ENCODE measurements at places on chromosomes 2 and 18.

DNA sequence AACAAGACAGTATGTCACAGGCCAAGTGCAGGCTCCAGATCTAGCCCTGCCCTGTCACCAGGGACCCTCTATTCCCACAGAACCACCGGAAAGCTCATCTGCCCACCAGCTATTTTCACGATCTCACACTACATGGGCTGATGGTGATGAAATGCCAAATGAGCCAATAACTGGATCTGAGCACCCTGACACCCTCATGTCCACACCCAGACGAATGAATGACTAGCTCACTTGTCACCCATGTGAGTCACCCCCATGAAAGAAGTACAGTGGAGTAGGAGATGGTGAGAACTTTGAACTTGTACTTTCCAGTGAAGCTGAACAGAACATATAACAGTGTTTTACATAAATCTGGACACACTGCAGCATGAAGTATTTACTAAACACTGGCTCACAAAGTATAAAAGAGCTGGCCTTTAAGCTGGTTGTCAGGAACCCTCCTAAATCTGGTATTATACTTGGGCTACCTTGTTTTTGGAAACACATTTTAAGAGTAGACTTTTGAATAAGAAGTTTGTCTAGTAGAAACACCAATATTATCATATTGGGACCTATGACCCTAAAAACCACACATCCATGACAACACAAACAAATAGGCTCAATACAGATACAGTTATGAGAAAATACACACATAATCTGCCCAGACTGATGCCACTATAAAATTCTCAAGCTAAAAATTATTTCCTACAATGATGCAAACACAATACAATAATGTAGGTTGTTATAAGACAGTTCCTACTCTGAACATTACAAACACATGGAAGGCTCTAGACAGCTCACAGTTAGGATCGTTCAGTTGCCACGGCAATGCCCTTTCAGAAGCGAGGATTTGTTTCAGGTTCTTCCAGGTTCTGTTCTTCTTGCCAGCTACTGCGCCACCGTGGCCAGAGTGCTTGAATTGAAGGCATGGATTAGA lies 19.0 kb downstream of the INO80C start:
- DNase-seq: no peak

- no peak for DNase-seq
These were observed 179.1 kb downstream of the ANKRD44 start for GRCh38 chr2:197131558-197131855.

- no peak for DNase-seq
These were observed 107.3 kb downstream of the MYO1B start for GRCh38 chr2:191352536-191352935.

DNA sequence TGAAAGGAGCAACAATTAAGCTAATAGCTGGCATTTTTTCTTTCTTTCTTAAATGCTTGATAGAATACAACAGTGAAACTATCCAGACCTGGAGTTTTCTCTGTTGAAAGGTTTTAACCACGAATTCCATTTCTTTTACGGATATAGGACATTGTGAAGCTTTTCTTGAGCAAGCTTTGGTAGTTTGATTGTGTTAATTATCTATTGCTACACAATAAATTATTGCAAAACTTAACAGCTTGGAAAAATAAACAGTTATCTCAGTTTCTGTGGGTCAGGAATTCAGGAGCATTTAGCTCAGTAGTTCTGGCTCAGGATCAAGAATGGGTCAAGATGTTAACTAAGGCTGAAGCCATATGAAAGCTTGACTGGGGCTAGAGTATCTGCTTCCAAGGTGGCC lies 11.7 kb downstream of the PHOSPHO2 start:
- DNase-seq: no peak

DNA sequence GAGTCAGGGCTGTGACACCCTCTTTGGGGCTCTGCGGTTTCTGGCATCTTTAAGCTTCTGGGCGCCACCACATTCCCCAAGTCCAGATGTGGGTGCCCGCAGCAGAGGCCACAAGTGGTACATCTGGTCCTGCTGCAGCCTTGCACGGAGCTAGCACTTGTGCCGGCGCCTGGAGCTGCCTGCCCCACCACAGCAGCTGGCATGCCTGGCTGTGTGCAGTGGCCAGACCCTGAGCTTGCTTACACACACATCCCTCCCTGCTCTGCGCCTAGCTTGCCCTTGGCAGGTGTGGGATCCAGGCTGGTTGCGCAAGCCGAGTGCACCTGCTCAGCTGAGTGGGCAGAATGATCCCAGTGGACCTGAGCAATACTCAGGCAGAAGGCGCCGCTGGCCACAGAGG lies 27.3 kb downstream of the SLC4A10 start:
- no peak for DNase-seq

DNA sequence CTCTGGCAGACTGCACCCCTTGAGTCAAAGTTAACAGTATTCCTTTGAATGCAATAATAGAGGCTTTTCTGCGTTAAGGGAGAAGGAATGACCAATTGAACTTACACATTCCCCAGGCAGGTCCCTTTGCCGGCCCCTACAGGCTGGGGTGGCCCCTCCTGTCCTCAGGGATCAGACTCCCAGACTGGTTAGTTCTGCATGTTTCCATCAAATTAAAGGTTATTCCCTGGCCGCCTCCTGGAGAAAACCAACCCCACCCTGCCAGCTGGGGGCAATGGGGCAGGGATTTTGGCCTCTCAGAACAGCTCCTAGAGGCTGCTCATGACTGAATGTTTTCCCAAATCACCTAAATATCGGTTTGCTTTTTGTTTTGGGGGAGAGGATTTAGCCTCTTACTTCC lies 199.6 kb downstream of the MGAT5 start:
- DNase-seq: no peak

DNA sequence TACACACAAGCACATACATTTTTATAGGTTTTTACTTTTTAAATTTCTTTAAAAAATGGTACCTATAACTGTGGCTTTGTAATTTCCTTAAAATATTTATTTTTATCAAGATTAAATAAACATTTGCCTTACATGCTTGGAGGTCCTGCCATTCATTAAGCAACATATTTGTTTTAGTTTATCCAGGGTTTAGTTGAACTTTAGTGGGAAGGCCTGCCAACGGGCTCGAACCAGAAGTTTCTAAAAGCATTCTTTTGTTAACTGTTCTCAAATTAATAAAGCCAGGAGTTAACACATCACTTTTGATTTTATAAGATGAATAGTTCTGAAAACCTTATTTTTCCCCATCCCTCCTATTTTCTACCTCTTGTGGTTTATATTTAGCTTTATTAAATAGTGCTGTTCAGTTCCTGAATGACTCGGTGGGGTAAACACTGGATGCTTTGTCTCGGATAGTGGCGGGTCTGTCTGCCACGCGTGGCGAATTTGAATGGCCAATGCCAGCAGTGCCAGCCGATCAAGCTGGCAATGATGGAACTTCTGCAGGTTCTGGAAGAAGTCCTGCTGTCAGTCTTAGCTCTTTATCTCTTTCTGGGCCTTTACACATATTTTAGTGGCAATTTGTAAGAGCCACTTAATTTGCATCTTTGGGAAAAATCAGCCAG lies 32.2 kb downstream of the SH3YL1 start:
- DNase-seq: no peak

- no peak for DNase-seq
These were observed 32.1 kb upstream of the NFU1 start for GRCh38 chr2:69469375-69469774.

DNA sequence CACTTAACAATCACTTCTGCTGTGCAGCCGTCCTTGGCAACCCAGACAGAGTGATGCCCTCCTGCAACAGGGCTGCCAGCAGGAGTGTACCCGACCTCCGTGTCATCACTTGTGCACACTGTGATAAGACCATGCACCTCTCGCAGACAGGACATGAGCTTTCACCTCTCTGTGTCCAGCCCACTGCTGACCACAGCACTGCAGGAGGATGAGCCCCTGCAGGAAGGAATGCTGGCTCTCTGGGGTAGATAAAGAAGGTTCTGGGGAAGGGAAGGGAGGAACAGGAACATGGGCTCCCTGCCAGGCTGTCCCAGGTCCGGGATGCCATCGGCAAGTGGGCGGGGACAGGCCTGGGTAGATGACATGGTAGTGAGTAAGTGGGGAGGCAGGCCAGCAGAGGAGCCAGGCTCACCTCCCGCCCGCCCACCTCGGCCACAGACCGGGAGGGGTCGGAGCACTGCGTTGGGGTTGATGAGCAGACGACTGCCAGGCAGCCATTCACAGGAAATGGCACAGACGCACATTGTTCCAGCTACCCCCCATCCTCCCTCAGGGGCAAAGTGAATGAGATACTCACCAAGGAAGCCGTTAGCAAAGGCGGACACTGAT lies 18.6 kb upstream of the COL6A3 start:
- DNase-seq: no peak

DNA sequence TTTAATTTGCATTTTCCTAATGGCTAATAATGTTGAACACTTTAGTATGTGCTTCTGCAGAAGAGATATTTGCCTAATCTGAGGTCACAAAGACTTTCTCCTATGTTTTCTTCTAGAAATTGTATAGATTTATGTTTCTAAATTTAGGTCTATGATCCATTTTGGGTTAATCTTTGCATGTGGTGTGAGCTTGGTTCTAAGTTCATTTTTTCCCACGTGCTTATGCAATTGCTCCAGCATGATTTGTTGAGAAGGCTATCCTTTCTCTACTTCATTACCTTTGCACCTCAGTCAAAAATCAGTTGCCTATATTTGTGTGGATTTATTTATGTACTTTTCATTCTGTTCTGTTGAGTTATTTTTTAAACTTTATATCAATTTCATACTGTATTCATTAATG lies 15.0 kb upstream of the RNF103 start:
- DNase-seq: no peak

GRCh38 chr2:112733871-112734270 lies 13.1 kb downstream of the NT5DC4 start:
- DNase-seq: no peak

- no peak for DNase-seq
These were observed 58.9 kb upstream of the THUMPD2 start for GRCh38 chr2:39837856-39838453.

GRCh38 chr18:12049978-12050811 lies 43.4 kb upstream of the ANKRD62 start:
- DNase-seq: no peak

Data from esophagus squamous epithelium (tissue), 5 donors.